ENCODE measurements at places on chromosomes 5 and 9.

DNA sequence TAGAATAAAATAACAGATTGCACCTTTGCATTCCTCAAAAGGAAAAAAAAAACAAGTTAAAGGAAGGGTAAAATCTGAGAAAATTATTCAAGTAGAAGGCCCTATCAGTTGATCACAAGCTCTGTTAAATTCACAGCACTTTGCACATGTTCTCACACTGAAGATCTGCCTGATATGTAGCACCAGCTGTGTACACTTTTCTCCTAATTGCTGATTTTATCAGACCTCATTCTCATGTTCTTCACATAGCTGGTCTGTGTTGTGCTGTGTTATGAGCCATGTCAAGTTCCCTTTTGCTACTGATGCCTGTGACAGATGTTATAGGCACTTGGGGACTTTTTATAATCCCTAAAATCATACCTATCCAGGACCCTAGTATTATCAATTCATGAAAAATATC is 390.4 kb upstream of the PRR16 start:
- no peak for DNase-seq

- DNase-seq, result no peak
Observed at GRCh38 chr5:79773612-79774011, 84.0 kb downstream of the CMYA5 start.

GRCh38 chr5:35902046-35902672 is 36.3 kb downstream of the CAPSL start:
- no peak for DNase-seq

- DNase-seq, result no peak
Observed at GRCh38 chr5:170636801-170637477, 133.1 kb downstream of the KCNIP1 start.

DNA sequence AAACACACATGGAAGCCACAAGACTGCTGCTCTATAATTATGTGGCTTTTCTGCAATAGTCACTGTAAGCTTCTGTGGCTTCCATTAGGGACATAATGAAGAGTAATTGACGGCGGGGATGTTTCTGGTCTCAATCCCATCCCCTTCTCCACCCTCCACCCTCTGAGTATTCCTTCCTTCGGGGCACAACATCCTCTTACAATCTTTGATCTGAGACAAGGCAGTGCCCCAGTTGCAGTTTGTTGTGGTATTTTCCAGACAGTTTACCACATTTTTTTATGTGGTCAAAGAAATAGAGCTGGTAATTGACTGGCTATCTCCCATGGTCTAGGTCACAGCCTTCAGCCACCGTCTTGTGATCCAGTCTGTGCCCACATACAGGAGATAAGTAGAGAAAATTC is 277.7 kb downstream of the NR2F1-AS1 start:
- DNase-seq, result no peak

DNA sequence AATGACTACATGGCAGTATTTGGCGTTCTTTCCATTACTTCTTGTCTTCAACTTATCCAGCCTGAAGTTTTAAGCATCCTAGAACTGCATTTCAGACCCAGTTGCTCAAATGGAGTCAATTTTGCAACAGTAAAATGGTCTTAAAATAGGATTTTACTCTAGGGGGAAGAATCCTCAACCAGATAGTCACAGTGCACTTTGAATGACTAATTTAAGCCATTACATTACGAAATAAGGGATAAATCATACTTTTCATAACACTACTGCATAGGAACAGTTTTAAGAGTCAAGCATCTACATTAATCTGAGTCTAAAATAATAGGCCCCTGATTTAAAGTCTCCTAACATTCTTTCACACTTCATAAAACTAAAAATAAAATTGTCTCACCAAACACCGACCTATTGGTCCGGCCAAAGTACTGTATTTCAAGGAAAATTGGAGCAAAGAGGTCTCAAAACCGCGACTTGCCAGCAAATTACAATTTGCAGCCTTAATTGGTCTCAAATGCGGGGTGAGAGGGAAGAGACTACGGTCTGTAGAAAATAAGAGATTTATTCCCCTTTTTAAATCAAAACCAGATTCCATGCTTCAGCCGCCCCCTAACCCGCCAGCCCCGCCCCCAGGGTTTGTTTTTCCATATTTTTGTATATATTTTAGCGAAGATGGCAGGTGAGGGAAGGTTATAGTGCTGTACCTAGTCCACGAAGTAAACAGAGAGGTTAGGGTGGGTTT is 1.2 kb upstream of the SMARCA2 start:
- DNase-seq, result no peak

GRCh38 chr5:176739461-176740051 is 70.8 kb upstream of the UNC5A start:
- peak; percentile 96 for DNase-seq

DNA sequence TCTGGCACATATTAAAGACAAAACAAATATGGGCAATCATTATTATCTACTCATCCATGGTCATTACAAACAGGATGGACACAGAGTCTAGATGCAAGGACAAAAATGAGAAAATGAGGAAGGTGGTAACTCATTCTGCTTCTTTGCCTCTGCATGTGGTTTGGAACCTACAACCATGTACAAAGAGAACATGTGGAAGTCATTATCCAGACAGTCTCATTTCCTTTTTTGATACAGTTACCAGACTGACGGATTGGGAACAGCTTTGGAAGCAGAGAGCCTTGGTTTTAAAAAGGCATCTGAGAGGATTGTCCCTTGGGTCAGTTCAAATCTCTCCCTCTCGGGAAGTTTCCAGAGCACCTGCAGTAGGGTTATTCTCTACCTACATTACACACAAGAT is 433.4 kb upstream of the TNC start:
- no peak for DNase-seq

DNA sequence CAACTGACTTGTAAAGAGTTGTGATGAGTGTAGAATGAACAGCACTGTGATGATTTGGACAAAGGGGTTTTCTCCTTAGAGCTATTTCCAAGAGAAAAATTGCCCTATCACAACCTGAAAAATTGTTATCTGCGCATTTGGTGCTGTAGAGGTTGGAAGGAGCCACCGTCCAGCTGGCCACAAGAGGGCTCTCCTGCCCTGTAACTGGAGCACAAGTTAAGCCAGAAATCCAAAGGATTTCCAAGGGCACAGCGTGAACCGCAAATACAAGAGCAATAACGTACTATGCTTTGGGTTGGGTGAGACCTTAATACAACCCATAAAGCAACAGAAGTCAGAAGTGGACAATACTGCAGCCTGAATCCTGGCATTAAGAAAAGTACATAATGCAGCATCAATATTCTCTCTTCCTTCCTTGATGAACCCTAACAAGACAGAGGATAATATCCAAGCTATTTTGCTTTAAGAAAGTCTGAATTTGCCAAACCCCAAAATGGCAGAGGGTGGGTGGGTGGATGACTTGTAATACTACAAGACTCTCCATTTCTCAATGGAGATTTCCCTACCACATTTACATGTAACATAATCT is 56.8 kb upstream of the SMIM32 start:
- peak; percentile 45 for DNase-seq

DNA sequence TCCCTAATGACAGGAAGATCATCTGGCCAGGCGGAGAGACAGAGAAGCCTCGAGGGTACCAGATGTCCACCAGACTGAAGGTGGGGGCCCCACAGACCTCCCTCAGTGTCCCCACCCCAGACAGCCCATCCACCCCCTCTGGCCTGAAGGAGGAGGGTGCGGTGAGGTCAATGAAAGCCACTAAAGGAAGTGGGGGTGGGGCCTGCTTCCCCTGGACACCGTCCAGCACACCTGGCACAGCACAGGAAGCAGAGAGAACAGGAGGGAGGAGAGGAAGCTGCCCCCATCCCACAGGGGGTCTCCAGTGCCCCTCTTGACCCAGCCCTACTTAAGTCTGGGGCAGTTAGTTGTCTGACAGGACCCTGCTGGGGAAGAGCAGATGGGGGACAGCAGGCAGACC is 11.2 kb downstream of the LRRC26 start:
- no peak for DNase-seq
